ENCODE measurements at places on chromosomes 13 and 19.

DNA sequence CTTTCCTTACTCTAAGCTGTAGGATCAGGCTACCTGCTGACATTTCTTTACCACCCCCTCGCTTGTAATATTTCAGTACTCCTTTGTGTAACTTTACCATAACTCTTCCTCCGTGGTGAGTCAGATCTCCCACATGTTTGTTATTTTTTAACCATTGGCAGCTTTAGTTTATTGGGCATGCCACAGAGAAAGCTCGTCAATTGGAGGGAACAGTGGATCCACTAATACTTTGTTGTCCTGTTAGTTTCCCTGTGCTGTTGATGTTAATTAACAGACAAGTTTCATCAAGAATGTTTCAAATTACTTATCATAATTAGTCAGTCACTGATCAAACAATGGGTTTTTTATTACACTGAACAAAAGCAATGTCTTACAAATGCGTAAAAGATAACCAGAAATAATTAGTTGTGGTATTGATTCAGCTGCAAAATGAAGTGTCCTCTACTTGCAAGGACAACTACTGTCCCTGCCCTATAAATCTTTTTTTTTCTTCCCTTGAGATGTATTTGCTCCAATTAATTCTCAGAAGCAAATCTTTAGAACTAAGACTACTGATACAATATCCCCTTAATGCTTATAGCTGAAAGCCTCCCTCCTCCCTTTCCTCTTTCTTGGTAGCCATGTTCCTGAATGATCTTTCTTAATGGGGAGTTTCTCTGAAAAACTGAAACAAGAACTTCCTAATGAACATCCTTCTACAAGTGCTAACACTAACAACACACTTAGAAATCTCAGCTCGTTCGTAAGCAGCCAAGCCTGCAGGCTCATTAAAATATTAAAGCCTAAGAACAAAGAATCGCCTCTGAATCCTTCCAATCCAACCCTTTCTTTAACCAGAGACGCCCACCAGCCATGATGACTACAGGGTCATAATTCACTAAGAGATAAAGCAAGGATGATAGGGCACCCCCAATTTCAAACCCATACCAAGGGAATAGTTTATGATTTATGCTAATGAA is 22.2 kb downstream of the EFNB2 start:
- no peak for ATAC-seq

DNA sequence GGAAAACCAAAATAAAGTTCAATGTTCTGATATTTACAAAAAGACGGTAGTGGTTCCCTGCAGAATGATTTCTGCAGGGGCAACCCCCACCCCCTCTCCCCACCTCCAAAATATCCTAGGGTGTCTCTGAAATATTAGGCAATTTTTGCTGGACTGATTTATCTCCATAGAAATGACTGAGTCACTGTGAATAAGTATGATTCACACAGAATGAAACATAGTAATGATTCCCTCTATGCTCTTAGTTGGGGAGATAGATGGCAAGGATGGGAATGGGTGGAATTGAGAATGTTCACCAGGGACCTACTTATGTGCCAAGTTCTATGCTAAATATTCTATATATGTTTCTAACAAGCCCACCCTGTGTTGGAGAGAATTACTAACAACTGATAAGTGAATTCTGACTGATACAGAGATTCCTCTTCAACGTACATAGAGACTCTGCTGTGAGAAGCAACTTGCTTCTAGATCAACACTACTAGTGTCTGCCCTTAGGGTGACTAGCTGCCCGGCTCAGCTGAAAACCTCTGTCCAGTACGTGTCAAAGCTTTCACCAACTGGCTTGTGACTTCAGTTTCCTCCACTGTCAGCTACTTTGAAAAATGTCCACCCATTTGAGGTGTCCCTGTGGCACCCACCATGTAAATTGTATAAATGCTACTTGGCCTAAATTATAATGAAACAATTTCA is 38.4 kb upstream of the RAP2A start:
- no peak for ATAC-seq

- no peak for ATAC-seq
Observed at GRCh38 chr19:56355517-56355916, 37.8 kb downstream of the ZNF582 start.

GRCh38 chr19:6925801-6926751 is 38.7 kb downstream of the ADGRE1 start:
- peak; percentile 66 for ATAC-seq

- ATAC-seq: peak; percentile 69
Observed at GRCh38 chr13:23578411-23579071, 8.3 kb downstream of the TNFRSF19 start.

- no peak for ATAC-seq
Observed at GRCh38 chr13:75968103-75968838, 332.1 kb downstream of the LMO7 start.

- no peak for ATAC-seq
Observed at GRCh38 chr13:111336666-111337065, 16.2 kb downstream of the TEX29 start.

- no peak for ATAC-seq
Observed at GRCh38 chr13:90105276-90105675, 1242.2 kb upstream of the MIR17HG start.

DNA sequence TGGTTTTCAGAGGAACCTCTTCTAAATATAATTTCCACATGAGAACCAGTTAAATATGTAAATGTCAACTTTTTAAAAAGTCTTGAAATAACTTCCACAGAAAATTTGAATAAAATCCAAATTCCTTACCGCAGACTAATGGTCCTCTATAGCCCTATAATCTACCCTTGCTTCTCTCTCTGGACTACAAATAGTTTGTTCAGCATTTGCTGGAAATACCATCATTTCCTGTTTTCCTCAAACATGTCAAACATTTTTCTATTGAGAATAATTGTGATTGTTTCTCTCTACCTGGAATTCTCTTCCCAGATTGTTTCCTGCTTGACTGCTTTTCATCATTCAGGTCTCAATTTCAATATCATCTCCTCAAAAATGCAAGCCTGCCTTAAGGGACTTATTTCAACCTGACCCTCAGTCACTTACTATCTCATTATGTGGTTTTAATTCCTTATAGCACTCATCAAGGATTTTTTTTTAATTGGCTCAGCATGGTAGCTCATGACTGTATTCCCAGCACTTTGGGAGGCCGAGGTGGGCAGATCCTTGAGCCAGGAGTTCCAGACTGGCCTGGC is 898.9 kb upstream of the MIR17HG start:
- ATAC-seq: no peak

GRCh38 chr13:113365971-113366588 is 2.1 kb upstream of the GRTP1 start:
- ATAC-seq: no peak

DNA sequence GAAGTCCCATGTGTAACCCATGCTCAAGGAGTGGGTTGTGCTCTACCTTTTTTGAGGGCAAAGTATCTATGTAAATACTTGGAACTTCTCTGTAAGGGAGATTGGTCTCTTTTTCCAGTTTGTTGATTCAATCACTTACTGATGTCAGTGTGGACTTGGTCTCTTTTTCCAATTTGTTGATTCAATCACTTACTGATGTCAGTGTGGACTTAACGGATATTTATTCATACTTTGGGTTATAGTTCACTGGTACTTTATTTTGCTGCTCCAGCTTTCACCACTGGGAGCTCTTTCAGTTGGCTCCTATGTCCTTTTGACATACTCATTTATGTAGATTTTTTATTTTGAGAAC is 36.4 kb downstream of the COG3 start:
- no peak for ATAC-seq

DNA sequence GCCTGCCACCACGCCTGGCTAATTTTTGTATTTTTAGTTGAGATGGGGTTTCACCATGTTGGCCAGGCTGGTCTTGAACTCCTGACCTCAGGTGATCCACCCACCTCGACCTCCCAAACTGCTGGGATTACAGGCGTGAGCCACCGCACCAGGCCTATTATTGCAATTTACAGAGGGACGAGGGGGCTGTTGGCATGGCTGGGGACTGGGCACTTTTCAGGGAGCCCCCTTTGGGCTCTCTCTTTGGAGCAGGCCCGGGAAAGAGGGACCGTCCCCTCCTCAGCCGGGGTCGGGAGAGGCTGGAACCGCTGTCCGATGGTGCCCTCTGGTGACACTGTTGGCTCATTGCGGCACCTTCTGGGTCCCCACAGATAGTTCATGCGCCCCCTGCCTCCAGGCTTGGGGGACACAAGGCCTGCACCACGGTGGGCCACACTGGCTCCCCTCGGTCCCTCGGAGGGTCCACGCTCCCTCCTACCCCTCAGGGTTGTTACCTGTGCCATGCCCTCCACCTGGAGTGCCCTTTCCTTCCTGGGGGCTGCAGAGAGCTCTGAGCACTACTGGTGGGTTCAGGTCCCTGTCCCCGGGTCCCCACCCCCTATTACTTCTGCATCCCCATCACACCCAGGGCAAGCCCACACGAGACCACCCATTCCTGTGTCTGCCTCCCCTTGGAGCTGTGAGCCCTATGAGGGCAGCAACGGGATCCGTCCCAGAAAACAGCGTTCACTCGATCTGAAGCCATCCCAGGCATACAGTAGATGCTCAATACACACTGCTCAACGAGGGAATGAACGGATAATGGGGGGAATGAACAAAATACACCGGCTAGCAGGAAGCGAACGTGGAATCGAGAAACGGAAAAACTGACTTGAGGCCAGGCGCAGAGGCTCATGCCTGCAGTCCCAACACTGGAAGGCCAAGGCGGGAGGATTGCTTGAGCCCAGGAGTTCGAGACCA is 12.5 kb downstream of the FEM1A start:
- peak; percentile 72 for ATAC-seq

DNA sequence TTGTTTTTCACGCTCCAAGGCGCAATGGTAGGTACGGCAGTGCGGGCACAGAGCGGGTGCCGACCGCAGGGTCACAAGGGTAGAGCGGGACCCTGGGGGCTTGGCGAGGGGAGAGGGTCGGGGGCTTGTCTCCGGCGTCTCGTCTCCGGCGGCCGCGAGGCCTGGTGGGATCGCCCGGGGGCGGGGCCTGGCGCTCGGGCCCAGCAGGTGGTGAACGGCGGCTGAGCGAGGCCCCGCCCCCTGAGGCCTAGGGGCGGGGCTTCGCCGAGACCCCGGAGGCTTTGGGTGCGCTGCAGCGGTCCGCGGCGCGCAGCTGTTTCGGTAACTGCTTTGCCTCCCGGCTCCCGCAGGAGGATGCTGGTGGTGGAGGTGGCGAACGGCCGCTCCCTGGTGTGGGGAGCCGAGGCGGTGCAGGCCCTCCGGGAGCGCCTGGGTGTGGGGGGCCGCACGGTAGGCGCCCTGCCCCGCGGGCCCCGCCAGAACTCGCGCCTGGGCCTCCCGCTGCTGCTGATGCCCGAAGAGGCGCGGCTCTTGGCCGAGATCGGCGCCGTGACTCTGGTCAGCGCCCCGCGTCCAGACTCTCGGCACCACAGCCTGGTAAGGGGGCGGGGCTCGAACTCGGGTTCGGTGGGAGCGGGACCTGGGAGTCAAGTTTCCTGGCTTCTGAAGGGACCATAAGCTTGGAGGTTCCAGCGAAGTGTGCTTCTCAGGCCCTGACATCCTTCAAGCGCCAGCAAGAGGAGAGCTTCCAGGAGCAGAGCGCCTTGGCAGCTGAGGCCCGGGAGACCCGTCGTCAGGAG is at the start of gene TSEN34:
TSEN34 (plus strand) TSS at position 298 of the 800 bp plus-strand sequence; CDS start at position 355, 57 bp downstream.
- peak; percentile 16 for ATAC-seq

DNA sequence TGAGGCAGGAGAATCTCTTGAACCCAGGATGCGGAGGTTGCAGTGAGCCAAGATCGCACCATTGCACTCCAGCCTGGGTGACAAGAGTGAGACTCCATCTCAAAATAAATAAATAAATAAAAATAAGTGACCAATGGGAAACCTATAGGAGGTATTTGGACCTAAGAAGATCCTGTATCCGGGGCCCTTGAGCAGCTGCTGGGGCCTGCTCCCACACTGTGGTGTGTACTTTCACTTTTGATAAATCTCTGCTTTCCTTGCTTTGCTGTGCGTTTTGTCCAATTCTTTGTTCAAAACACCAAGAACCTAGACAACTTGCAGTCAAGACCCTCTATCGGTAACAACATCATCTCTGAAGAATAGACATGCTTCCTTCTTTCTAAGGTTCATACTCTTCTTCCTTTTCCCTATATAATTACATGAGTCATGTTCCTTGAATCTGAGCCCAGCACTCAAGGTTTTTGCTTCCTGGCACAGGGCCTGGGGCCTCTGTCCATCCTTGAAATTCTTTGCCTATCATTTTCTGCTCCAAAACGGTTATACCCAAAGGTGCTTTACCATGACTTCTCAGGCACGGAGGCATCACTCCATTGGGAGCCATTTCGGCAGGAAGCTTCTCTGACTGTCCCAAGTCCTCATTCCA is 14.2 kb upstream of the PNMA8C start:
- ATAC-seq: no peak

DNA sequence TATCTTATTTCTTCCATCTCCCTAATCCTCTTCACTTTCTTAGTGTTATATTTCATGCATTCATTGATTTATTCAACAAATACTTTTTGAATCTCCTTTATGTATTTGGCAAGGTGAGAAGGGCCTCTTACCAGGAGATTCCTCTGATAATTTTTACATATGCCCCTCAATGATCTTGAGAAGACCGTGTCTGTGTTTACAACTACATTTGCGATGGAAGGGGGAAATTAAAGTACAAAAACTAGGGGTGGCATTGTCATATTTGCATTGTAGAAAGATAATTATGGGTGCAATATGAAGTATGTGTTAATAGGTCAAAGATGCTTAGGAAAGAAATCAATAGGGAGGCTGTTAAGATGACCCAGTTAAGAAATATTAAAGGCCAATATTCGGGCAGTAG is 1108.4 kb upstream of the MIR17HG start:
- ATAC-seq: no peak

DNA sequence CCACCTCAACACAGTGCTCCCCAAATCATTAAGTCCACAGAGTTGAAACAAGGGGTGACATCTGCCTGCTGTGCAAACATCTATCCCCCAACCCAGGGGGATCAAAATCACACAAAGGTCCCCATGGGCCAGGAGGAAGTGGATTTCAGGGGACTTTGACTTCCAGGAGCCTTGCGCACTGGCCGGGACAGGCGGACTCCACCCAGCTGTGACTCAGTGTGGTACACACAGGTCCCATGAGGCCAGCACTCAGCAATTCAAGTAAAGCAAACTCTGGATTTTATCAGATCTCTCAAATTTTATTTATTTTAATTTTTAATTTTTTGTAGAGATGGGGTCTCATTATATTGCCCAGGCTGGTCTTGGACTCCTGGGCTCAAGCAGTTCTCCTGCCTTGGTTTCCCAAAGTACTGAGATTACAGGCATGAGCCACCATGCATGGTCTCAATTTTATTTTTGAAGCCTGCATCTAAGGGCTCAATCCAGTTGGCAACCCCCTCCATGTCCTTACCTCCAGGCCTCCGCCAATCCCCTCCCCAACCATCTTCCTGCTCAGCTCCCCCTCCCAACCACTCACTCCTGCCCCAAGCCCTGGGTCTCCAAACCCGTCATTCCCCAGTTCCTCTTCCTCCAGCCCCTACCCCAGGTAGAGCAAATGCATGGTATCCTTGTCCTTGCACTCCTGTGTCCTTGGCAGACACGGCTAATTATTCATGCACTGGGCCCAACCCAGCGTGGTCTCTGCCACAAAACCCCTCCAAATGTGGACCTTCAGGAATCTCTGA is 18.2 kb downstream of the ARHGAP33 start:
- ATAC-seq: no peak

DNA sequence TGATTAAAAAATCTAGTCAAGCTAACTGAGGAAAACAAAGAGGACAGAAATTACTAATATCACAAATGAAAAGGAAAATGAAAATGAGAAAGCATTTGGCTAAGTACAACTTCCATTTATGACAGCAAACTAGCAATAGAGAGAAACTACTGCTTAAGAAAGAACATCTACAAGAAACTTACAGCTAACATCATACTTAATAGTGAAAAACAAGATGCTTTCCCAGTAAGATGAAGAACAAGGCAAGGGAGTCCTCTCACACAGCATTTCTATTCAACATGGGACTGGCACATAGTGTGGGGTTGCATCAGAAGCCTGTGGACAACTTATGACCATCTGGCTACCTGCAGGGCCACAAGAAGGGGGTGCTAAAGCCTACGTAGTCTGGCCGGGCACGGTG is 39.3 kb downstream of the ZNF44 start:
- peak; percentile 78 for ATAC-seq
